ENCODE measurements at places on chromosomes 3 and 15.

DNA sequence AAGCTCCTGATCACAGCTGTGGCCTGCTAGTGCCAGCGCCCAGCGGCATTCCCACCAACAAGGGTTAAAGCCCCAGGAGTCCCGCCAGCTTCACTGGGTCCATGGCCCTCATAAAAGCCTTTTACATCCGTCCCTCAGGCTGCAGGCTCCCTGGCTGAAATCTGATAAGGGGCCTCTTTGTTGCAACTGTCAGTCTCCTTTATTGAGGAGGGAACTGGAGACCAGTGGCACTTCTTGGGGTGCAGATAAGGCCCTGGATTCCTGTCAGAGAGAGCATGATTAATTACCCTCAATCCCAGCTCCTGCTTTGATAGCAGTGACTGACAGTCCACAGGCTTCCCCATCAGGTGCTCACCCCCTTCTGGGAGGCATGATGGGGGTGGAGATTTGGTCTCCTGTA, 30.9 kb upstream of the CLK3 start:
- DNase-seq: no peak

DNA sequence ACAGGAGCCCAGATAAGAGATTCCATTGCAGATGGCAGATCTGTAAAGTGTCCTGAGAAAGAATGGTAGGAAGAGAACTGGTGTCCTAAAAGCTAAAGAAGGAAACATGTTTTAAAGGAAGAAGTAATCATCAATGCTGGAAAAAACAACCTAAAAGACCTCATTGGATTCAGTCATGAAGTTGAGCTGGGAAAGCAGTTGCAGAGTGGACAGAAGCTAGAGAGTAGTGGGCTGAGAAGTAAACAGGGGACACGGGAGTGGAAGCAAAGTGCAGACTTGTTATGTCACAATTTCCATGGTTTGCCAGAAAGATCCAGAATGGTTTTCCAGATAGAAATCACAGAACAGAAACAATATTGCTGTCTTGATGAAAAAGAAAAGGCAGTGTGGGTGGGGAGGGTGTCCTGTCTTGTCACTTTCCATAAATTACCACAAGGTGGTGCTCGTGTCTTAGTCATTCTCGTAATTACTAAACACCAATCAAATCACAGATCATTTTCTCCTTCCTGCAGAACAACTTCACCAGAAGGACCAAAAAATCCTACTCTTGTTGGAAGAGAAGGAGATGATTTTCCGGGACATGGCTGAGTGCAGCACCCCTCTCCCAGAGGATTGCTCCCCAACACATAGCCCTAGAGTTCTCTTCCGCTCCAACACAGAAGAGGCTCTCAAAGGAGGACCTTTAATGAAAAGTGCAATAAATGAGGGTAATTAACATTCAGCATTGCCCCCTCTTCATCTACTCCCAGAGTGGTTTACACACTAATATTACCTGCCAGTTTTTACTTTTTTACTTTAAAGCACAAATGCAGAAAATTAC, 64.5 kb downstream of the KLHL25 start:
- DNase-seq: no peak

- no peak for DNase-seq
Observed at GRCh38 chr3:138027821-138028220, 17.9 kb downstream of the CLDN18 start.

DNA sequence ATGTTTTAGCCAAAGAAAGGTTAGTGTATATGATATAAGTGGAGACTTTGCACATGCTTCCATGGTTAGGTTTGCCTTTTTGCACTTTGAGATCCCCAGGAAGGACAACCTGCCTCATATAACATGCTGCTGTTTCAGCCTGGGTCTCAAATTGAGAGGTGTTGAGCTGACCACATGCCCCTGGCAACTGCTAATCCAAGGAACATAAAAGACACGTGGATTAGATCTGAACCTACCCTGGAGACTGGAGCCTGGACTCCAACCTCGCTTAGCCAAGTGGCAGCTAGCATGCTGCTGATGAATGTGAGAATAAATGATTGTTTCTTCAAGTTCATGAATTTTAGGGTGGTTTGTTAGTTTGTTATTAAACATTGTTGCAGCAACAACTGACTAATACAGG, 301.8 kb upstream of the TBC1D5 start:
- no peak for DNase-seq

DNA sequence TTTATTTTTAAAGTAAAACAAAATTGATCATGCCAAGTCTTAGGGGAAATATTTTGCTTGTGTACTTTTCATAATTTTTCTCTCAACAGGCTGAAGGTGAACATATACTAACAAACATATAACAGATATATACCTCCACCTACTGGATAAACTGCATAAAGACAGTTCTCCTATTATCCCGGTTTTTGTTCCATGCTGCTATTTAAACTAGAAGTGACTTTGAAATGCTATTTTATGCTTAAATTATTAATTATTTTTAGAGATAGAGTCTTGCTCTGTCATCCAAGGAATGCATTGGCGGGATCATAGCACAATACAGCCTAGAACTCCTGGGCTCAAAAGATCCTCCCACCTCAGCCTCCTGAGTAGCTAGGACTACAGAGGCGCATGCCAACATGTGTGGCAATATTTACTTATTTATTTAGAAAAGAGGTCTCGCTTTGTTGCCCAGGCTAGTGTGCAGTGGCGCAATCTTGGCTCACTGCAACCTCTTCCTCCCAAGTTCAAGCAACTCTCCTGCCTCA, 49.8 kb downstream of the ST3GAL6 start:
- no peak for DNase-seq

- no peak for DNase-seq
Observed at GRCh38 chr3:102830415-102830814, 395.6 kb downstream of the ZPLD1 start.

- no peak for DNase-seq
Observed at GRCh38 chr15:49036650-49037545, 9.3 kb downstream of the SECISBP2L start.

All from mesenteric fat pad (tissue), 1 donor.